ENCODE measurements at places on chromosomes 2 and 18.

DNA sequence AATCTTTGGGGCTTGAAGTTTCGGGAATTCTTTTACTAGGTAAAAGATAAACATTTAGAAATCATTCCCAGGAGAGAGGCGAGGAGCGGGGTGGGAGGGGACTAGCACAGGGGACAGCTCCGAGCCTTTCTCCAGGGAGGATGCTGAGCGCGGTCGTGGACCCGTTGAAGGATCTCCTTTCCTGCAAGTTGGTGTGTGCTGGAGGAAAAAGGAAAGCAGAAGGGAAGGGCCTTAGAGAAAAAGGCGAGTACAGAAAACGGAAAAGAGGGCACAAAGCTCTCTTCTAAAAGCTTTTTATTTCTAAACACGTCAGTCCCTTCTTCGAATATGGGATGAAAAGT lies 640 bp downstream of the SLC39A6 start:
- DNase-seq, result no peak

- no peak for DNase-seq
Measured at GRCh38 chr2:12259493-12259892, 457.2 kb upstream of the TRIB2 start.

GRCh38 chr18:32349728-32350395 lies 120.8 kb downstream of the GAREM1 start:
- DNase-seq, result no peak

- DNase-seq, result no peak
Measured at GRCh38 chr2:145547620-145548019, 1027.7 kb upstream of the ZEB2 start.

DNA sequence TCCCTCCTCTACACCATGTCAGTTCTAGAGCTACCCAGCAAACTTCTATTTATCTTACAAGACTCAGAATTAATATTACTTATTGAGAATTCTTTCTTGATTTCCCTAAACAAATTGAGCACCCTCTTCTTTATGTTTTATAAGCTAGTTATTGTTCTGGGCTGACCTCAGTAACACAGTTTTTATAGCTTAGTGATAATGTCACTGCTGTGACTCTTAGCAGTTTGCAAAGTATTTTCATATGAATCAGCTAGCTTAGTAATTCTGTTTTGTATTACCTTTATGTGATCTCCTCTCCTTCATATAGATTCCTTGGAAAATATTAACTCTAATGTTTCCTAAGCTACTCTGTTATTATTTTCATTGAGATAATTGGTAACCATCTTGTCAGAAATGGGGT lies 114.9 kb downstream of the PMS1 start:
- DNase-seq, result no peak

DNA sequence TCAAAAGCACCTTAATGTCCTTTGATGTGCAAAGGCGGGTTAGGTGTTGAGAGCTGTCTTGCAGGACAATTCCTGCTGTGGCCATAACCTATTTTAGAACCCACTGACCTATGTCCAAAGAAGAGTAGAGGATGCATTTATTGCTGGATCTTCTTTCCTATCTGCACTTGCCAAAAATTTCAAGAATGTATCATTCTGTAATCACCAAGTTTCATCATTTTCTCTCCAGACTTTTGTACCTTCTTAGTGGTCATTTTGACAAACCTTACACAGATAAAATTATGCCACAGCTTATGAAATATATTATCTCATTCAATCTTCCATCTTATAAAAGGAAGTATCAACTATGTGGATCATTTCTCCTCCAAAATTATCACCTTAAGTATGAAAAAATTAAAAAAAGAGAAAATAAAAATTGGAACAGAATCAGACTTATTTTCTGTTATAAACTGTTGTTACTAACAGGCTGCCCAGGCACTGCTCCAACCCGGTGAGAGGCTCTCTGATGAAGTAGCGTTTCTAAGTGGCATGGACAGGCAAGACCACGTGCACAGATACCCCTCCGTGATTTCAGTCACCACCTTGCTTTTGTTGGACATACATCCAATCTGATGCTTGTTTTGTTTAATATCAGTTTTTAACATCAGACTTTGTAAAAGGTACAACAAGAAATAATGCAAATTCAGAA lies 559.9 kb upstream of the ID2 start:
- no peak for DNase-seq

GRCh38 chr2:219769090-219769910 lies 141.9 kb downstream of the SLC4A3 start:
- DNase-seq, result no peak

DNA sequence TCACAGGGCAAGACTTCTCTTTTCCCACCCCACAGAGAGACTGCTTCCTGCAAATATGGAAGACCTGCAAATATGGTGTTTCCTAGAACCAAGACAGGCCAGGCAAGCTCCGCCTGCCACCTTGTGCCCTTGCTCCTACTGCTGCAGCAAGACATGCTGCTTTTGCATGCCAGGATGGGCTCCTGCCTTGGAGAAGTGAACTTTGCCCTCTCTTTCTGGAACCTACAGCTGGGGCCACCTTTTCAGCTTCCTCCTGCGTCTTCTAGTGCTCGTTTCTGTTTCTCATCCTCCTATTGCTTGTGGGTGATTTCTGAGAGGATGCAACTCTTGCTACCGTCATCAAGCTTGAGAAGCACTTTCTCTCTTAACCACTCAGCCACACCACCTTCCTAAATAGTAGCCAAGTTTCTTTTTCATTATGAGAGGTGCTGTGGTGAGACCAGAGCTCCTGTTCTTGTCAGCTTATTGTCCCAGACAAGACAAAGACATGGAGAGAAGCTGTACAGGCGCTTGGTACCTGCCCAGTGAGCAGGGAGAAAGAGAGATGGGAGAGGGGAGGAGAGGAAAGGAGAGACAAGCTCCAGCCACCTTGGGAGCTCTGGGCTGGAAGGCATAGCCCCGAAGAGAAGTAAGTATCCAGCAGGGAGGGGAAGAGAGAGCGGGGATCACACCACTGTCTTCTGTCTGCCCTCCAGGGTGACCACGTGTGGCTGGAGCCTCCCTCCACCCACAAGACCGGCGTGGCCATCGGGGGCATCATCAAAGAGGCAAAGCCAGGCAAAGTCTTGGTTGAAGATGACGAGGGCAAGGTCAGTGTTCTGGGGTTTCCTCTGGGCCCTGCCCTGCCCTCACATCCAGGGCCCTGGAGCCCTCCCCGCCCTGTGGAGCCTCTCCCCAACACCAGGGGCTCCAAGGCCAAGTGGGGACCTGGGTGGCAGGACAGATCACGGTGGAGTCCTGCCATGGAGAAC lies 28.3 kb downstream of the MYO7B start:
- no peak for DNase-seq

DNA sequence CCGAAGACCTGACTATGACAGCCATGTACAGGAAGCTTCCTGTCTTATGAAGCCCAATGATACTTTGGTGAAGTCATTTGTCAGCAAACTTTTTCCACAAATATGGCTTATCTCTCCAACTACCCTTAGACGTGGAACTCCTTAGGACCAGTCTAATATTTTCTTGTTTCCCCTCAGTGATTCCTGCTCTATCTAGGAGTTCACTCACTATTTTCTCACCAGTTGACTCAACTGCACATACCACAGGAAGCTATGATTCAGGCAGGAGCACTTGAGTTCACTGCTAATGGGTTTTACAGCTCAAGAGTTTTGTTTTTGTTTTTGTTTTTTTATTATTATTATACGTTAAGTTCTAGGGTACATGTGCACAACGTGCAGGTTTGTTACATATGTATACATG lies 109.3 kb downstream of the ANTXR1 start:
- DNase-seq, result no peak

- no peak for DNase-seq
Measured at GRCh38 chr2:23200787-23201114, 184.2 kb upstream of the KLHL29 start.

DNA sequence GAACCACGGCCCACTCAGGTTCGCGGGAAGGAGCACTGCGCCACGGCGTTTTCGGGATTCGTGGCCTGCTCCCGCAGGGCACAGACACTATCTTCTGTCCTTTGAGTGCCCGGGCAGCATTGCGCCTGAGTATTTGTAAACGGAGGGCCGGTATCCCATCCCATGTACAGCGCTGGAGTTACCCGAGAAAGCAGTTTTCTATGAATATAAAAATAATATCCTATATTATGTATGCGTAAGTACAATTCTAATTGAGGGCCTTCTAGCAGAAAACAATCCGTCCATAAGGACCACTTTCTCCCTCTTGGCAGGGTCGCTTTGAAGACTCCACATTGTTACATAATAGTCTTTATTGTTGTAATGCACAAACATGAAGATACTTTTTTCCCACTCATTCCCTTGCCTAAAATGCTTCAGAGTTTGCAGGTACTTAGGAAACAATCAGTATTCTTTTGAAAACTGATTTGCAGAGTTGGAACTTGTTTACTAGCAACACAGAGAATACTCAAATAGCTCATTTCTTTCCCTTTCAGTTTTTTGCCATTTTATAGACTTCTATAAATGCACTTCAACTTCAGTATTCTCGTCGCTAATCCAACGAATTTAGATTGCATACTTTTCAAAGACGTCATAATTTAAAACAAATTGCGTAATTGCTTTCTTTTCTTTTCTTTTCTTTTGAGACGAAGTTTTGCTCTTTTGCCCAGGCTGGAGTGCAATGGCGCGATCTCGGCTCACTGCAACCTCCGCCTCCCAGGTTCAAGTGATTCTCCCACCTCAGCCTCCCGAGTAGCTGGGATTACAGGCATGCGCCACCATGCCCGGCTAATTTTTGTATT lies 1.0 kb upstream of the REV1 start:
- DNase-seq, result no peak

- DNase-seq, result peak; percentile 24
Measured at GRCh38 chr2:122519366-122519765, 763.9 kb downstream of the TSN start.

- no peak for DNase-seq
Measured at GRCh38 chr2:176129813-176130146, 275 bp downstream of the HOXD8 start.

DNA sequence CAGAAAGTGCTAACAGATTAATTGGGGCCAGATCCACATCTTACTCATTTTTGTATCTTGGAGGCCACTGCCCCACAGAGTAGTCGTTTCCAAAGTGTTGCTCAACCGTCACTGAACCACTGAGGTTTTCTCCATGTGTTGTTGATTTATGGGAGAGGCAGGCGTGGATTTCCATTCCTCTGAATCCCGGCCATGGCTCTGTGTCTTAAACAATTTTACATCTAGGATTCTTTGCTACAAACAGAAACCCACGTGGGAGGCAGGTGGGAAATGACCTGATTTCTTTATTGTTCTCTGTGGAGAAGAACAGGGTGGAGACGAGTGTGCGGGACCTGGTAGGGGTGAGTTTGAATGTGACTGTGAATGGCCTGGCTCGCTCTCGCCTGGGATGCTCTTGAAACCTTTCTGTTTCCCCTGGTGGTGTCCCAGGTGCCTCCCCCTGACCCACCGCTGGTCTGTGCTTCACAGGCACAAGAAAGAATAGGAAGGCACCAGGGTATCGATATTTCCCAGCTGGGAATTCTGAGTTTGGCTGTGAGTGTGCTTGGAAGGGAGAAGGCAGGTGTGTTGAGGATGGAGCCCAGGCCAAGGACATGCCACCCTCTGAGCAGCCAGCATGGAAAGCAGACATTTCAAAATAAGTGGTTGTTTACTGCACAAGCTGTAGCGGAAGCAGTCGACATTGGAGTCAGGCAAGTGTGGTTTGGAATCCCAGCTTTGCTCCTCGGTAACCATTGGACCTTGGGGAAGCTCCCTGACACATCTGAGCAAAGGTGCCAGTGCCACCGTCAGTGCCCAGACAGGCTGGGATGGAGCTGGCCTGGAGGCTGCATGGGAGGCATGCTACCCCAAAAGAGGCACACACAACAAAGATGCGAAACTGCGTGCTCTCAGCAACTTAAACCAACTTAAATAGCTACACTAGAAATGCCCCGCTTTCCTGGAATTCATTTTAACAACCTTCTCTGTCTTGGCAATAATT lies 50.0 kb downstream of the LPIN1 start:
- DNase-seq, result no peak

- no peak for DNase-seq
Measured at GRCh38 chr2:232236200-232236599, 142.4 kb upstream of the ALPP start.

- DNase-seq, result no peak
Measured at GRCh38 chr2:39069136-39069515, 51.7 kb downstream of the SOS1 start.

- no peak for DNase-seq
Measured at GRCh38 chr2:162524192-162524591, 180.3 kb downstream of the GCA start.

GRCh38 chr2:58032016-58032763 lies 14.4 kb upstream of the VRK2 start:
- DNase-seq, result peak; percentile 15

DNA sequence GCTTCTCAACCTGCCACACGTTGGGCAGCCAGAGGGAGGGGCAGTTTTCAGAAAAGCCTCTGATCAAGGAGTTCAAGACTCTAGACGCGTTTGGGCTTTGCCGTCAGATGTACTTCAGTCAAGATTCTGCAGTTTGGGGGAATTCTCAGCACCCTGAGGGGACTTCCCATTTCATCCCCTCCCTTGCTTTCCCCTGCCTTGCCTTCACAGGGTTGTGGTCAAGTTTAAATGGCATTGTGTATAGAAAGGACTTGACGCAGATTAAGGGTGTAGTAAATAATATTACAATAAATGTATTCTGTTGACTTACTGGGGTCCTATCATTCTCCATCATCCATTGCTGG lies 198.3 kb upstream of the NABP1 start:
- no peak for DNase-seq

DNA sequence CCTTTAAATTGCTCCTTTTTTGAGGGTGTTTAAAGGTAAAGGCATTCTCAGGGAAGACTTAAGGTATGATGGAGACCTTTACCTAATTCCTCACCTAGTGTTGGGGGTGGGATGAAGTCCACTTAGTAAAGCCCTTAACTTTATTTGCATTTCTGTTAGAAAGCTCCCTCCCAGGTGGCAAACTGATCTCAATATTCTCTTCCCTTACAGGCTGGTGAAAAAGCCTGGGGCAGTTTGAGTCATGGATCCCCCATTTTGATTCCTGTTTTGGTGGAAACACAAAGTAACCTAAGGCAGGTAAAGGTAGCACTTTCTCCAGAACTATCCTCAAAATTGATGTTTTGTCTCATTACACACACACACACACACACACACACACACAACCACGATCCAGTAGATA lies 33.8 kb upstream of the HNRNPA3 start:
- DNase-seq, result no peak

GRCh38 chr2:75465317-75465984 lies 95.3 kb downstream of the EVA1A start:
- no peak for DNase-seq

DNA sequence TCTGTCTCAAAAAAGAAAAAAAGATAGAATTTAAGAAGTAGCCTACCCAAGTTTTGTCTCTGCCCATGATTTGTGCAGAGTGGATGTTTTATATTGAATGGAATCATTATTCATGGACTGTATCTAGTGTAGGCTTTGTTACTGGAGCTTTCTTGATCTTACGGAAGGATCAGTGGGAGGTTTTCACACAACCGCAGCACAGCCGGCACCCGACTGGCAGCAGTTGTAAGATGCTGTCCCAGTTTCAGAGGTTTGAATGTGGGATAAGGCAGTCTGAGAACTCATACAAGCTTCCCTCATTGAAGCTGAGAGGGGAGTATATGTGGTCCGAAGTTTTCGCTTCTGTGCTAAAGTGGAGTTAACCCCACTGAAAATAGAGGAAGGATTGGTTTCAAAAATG lies 19.7 kb upstream of the SAG start:
- DNase-seq, result no peak

GRCh38 chr2:35116151-35116550 lies 1239.4 kb upstream of the CRIM1 start:
- no peak for DNase-seq

Data from AML-193 (cell line).